ENCODE measurements at places on chromosomes 2 and 18. TPM values are rescaled to one million over a fixed set of nuclear protein-coding genes. Genes with fewer than 3 reads are reported as not detected.

DNA sequence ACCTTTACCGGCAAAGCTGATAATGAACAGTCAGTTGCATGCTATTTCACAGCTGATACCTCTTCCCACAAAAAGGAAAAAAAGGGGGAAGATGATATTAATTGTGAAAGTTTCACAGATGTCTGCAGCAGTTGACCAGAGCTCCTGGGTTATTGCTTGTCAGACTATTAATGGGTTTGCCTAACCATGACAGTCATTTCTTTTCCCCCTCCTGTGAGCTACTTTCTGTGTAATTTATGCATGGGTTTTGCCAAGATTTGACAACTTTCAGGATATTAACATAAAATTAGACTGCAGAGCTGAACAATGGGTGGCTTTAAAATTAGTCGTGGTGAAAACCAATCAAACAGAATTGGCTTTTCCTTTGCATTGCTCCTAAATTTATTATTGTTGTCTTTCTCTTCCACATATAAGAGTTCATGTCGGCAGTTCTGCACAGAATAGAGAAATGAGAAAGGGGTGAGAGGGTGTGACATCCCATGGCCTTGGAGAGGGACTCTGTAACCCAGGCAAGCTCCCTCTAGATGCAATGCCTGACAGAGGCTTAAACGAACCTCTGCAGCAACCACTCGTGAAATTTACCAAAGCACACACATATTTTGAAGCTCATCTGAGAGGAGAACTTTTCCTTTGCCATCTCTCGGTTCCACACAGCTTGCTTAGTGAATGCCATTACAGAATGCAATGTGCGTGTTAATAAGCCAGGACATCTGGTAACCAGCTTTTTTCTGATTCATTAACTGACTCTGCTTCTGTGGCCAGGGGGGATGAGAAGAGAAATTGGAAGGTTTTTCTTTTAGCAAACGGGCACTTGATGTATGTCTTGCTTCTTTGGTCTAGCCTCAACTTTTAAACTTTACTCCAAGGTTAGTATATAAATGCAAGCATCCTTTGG, 82.2 kb upstream of the ITGA4 start:
- H3K27ac ChIP-seq: no peak overlapping the region
- H3K36me3 ChIP-seq: peaks cover 5% of the 10 kb centered on the region
- H3K27me3 ChIP-seq: no peaks in the 10 kb centered on the region
- no peak overlapping the region for H3K4me3 ChIP-seq
- DNase-seq: no peak
- peaks cover 33% of the 10 kb centered on the region for H3K4me1 ChIP-seq

Gene MORN2
- total RNA-seq: 3.0 TPM

DNA sequence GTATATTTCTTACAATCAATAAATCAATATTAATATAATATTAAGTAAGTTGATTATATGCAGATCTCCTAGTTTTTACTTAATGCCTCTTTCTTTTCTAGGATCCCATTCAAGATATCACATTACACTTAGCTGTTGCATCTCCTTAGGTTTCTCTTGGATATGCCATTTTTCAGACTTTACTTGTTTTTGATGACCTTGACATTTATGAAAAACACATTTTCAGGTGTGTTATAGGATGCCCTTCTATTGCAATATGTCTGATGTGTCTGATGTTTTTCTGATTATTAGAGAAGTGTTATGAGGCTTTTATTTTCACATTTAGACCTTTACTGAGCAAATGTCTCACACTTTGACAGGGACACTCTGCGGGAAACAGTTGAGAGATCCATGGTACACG, 933.6 kb upstream of the CNTNAP5 start:
- no peaks in the 10 kb centered on the region for H3K27me3 ChIP-seq
- H3K4me1 ChIP-seq: no peaks in the 10 kb centered on the region

Gene EN1
- total RNA-seq: not detected

DNA sequence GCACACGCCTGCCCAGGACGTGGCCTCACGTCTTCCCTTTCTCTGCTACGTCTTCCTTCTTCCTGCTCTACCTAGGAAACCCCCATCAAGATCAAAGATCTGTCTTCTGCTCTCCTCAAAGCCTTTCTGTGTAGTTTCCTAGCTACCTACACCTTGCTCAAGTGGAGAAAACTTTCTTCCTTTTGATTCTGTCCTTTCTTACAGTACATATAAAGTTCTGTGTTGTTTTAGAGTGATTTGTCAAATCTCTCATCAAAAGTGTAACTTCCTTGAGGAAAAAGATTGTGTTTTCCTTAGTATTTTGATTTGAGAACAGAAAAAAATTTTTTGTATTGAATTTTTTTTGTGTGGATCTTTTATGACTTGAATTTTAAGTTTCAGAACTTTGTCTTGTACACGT, 17.8 kb downstream of the SETBP1 start:
- DNase-seq: no peak
- H3K4me3 ChIP-seq: no peak overlapping the region
- no peaks in the 10 kb centered on the region for H3K36me3 ChIP-seq
- peaks cover 5% of the 10 kb centered on the region for H3K4me1 ChIP-seq
- H3K27ac ChIP-seq: no peak overlapping the region

DNA sequence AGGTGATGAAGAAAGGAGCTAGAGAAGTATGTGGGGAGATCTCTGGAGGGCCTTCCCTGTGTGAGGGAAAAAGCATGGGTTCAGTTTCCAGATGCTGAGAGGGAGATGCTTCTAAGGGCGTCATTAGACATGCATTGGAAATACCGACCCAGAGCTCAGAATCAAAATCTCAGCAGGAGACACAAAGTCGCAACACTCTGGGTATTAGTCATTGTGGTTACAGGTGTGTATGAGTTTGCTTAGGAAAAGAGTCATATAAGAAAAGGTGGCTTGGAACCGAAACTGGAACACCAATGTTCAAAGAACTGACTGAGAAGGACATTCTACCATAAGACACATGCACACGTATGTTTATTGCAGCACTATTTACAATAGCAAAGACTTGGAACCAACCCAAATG, 477.1 kb downstream of the FBXO15 start:
- H3K27ac ChIP-seq: no peak overlapping the region
- no peaks in the 10 kb centered on the region for H3K4me1 ChIP-seq
- no peak overlapping the region for H3K4me3 ChIP-seq
- no peaks in the 10 kb centered on the region for H3K27me3 ChIP-seq
